ENCODE measurements at places on chromosomes 3 and 15. TPM values are rescaled to one million over a fixed set of nuclear protein-coding genes. Genes with fewer than 3 reads are reported as not detected.

The PRSS50 gene
- total RNA-seq = not detected

The LRRIQ4 gene
- not detected for total RNA-seq

DNA sequence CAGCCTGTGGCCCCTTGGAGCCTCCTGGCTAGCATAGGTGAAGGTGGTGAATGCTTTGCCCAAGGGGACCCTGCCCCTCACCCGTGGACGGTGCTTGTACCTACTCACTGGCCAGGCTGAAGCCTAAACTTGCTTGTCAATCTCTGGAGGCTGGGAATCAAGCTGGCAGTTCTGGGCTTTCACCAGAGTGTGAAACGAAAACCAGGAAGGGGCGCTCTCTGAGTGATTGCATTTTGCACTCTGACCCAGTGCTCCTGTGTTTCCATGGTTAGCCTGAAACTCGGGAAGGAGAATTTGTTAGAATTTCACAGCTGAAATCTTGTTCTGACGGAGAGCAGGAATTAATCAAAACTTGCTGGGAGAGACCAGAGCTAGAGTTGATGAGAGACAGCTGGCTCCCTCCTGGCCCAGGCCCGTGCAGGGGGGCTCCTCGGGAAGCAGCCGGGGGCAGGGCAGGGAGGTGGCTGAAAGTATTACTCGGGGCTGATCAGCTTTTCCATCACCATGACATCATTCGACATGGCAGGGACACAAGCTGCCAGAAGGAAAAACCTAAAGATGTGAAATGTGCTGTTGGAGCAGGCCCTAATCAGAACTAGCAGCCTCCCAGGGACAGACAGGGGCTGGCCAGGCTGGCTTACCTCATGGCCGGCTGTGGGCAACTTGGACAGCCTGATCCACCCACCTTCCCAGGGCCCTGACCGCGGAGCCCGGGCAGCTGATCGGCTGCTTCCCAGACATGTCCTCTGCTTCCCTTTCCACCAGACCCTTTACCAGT, 323.6 kb upstream of the CTDSPL start:
- H3K4me1 ChIP-seq = no peaks in the 10 kb centered on the region
- no peak overlapping the region for H3K4me3 ChIP-seq
- no peaks in the 10 kb centered on the region for H3K36me3 ChIP-seq
- H3K27me3 ChIP-seq = no peaks in the 10 kb centered on the region
- H3K27ac ChIP-seq = no peak overlapping the region
- DNase-seq = no peak

DNA sequence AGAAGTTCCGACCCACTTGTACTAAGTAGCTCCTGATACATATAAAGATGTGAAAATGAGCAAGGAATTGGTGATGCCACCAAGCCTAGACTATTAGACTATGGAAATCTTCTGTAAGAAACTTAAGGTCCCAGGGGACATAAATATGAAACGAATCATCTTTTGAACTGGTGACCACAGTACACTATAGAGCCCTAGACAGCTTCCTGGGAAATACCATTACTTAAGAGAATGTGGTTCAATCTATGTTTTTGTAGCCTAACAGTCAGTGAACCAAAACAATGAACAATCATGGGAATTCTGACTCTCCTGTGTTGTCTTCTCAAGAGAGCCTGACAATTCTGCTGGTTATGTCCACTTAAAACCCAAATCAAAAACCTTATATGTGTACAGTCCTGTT, 191.6 kb downstream of the GREM1 start:
- H3K27ac ChIP-seq = no peak overlapping the region
- no peaks in the 10 kb centered on the region for H3K4me1 ChIP-seq
- no peak for DNase-seq
- H3K36me3 ChIP-seq = no peaks in the 10 kb centered on the region
- H3K27me3 ChIP-seq = no peaks in the 10 kb centered on the region

DNA sequence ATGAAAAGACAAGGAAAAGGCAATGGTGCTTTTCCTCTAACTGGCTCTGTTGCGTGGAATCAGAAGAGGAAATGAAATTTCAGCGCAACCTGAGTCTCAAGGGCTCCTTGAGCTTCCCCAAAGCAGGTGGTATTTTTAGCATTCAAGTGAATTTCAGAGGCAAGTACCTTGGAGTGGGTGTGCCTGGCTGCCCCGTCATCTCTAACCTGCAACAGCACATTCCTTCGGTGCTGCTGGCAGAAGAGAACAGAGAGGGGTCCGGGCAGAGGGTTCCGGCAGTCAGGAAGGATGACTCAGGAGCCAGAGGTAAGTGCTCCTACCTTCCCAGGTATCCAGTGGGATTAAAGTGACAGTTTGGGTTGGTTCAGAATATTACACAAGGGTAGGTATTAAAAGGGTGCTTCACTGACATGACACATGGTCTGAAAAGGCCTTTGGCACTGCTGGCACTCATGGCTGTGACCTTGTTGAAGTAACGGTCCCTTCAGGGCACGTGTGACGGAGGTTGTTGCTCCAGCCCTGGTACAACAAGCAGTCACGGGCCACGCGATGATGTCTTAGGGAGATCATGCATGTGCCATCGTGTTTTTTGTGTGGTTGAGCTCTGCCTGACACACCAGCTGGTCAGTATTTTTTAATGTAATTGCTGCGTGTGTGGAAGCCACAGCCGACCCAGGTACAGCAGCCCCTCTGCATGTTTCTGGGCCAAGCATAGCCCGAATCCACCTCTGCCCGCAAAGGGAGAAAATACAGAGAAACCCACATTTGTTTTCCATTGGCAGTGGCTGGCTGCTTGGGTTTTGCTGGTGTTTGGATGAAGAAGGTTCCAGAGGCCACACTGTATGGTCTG, 75.7 kb downstream of the LRRK1 start:
- H3K36me3 ChIP-seq = no peaks in the 10 kb centered on the region
- no peak overlapping the region for H3K4me3 ChIP-seq
- H3K4me1 ChIP-seq = no peaks in the 10 kb centered on the region
- no peak overlapping the region for H3K27ac ChIP-seq

DNA sequence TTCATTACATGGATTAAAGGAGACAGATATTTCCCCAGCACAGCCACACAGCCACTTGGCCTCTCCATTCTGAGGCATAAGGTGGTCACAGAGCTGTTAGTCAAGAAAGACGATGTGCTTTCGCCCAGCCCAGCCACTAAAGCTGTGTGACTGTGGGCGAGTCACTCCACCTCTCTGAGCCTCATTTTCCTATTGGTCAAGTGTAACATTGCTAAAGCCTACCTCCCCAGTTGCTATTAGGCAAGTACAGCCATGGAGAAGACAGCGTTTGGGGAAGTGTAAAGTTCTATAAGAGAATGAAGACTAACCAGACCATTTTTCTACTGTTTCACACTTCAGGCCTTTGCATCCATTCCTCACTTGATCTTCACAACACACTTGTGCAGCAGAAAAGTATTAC, 24.1 kb downstream of the TMEM40 start:
- DNase-seq = no peak
- H3K4me3 ChIP-seq = no peak overlapping the region
- H3K36me3 ChIP-seq = no peaks in the 10 kb centered on the region
- H3K27ac ChIP-seq = no peak overlapping the region
- H3K4me1 ChIP-seq = no peaks in the 10 kb centered on the region
